ENCODE measurements at places on chromosomes 6 and 20.
A peak's percentile ranks its signal among the peaks of the same experiment; 100 is the strongest.

DNA sequence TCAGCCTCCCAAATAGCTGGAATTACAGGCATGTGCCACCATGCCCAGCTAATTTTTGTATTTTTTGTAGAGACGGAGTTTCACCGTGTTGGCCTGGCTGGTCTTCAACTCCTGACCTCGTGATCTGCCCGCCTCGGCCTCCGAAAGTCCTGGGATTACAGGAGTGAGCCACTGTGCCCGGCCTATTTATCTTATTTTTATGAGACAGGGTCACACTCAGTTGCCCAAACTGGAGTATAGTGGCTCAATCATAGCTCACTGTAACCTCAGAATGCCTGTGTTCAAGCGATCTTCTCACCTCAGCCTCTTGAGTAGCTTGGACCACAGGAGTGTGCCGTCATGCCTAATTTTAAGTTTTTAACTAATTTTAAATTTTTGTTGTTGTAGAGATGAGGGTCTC is 114.4 kb downstream of the JARID2 start:
- DNase-seq, result no peak

DNA sequence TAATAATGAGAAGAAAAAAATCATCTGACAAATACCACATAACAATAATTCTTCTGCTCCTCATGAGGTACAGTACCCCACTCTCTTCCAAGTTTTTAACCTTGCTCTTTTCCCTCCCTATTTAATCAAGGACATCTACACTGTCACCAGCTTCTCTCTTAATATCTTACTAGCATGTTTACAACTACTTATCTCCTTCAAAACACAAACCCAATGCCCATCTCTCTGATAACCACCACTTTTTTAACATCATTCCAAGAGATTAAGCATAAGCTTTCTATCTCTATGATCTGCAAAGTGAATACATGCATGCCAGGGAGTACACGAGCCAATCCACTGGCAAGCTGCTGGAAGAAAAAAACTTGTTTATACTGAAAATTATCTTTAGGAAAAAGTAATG is 10.3 kb downstream of the CEP85L start:
- DNase-seq, result no peak

- DNase-seq, result peak; percentile 86
Observed at GRCh38 chr20:56411759-56412472, at the start of gene CASS4. TSS of gene CASS4 (plus strand) at chr20:56412260. CDS start at chr20:56412459, 199 bp downstream.

- no peak for DNase-seq
Observed at GRCh38 chr6:33169291-33170175, 22.7 kb downstream of the COL11A2 start.

Data from AML-193 (cell line).